ENCODE measurements at places on chromosomes 6 and 20.

DNA sequence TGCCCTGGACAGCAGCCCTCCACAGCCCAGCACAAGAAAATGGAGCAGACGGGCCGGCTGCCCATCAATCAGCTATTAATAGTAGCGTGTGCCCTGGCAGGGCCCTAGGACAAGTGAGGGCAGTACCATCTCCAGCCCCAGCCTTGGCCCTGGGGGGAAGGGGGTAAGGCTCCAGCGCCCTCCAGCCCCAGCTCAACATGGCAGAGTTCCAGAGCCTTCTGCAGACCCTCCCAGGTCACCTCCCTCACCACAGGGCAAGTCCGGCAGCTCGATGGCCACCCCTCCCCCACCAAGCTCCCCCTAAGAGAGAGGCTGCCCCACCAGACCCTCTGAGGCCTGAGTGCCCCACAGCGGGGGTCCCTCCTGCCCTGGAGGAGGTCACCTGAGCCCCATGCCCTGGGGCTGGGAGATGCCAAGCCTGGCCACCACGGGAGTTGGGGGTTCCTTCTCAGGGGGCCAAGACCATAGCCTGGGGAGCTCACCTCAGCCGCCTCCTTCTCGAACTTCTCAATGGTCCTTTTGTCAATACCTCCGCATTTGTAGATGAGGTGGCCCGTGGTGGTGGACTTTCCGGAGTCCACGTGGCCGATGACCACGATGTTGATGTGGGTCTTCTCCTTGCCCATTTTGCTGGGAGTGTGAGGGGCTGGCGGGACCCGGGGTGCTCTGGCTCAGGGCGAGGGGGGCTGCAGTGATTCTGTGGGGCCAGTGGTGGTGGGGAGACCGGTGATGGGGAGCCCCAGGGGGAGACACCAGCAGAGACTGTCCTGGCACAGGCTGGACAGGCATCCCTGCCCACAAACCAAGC, 1.5 kb downstream of the EEF1A2 start:
- DNase-seq, result no peak

- DNase-seq, result peak; percentile 54
Measured at GRCh38 chr6:130776287-130776925, 50.8 kb upstream of the SMLR1 start.

GRCh38 chr20:35387334-35387733, 24.4 kb downstream of the UQCC1 start:
- DNase-seq, result no peak

DNA sequence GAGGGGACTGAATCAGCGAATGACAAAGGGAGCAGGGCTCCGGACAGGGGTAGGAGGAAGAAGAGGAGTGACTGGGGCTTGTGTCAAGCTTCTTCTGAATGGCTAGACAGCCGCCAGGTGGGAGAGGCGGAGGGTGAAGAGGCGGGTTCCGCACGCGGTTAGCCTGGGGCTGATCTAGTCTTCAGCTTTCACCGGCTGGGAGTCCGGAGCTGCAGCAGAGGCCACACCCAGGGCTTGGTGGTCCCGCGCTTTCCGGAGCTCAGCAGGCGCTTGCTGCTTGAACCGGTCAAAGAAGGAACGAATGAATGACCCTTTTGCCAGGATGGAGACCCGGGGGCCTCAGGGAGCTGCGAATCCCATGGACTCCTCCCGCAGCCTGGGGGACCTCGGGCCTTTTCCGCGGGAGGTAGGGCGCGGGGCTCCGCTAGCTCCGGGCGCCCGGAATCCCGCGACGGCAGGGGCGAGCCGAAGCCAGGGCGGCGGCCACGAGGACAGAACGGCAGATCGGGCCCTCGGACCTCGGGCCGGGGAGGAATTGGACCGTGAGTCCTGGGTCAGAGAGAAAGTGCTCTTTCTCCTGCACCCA, at the start of gene C6orf141:
Gene C6orf141, plus strand, starts transcription at position 177 of the 586 bp plus-strand sequence. Its CDS starts 125 bp downstream, at position 302.
- DNase-seq, result peak; percentile 43

DNA sequence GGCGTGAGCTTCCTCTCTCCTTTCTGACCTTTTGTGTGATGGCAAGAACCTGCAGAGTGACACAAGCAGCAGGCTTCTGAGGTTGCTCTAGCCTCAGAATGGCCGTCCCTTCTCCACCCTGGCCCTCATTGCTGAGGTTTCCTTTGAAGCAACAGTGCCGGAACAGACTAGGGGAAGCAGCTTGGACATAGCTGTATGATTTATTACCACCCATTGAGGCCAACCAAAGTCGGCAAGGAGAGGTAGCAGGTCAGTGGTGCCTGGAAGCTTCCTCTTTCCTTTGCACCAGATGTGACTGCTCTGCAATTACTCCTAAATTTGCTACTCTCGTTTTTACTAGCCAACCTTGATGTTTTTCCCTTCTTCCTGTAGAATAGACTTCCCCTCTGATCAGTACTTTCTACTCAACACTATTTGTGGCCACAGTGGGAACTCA, 31.4 kb downstream of the PTPN1 start:
- peak; percentile 70 for DNase-seq

GRCh38 chr6:148674306-148674705, 72.5 kb upstream of the UST start:
- peak; percentile 50 for DNase-seq

- peak; percentile 77 for DNase-seq
Measured at GRCh38 chr6:117498159-117498558, 15.7 kb downstream of the DCBLD1 start.

DNA sequence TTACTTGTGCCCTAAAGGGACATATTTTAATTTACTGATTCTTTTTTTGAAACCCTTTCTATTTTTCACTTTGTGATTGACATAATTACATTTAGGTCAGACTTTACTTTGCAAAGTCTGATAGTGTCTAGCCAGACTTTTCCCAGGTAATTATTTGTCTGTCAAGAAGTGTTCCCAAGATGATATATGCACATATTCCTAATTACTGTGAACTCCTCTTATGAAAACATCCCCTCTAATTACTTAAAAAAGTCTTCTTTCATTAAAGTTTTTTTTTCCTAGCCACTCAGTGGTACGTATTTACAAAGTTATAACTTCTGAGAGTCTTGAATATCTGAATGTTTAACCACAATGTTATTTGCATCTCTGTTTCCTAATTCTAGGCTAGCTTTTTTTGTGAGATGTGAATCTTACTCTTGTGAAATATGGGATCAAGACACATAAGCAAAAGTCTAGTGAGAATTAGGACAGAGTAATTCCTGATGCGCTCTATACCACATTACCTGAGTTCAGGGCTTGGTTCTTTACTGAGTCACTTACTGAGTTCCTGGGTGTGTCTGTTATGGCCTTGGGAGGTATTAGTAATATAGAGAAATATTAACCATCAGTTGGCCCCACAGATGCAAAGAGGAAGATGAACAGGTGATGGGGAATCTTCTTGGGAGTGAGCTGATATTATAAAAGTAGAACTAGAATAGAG, 27.9 kb downstream of the FAM83B start:
- DNase-seq, result no peak

GRCh38 chr6:69408886-69409285, 387.9 kb downstream of the LMBRD1 start:
- no peak for DNase-seq
